Mucosa of gallbladder (tissue), 1 donor: ENCODE measurements at places on chromosomes 16 and 17. TPM values are rescaled to one million over a fixed set of nuclear protein-coding genes. Genes with fewer than 3 reads are reported as not detected.

GRCh38 chr17:80122026-80122575, 20.7 kb downstream of the GAA start:
- DNase-seq = no peak

GRCh38 chr17:17403899-17404576, 72.8 kb upstream of the MED9 start:
- DNase-seq = no peak

DNA sequence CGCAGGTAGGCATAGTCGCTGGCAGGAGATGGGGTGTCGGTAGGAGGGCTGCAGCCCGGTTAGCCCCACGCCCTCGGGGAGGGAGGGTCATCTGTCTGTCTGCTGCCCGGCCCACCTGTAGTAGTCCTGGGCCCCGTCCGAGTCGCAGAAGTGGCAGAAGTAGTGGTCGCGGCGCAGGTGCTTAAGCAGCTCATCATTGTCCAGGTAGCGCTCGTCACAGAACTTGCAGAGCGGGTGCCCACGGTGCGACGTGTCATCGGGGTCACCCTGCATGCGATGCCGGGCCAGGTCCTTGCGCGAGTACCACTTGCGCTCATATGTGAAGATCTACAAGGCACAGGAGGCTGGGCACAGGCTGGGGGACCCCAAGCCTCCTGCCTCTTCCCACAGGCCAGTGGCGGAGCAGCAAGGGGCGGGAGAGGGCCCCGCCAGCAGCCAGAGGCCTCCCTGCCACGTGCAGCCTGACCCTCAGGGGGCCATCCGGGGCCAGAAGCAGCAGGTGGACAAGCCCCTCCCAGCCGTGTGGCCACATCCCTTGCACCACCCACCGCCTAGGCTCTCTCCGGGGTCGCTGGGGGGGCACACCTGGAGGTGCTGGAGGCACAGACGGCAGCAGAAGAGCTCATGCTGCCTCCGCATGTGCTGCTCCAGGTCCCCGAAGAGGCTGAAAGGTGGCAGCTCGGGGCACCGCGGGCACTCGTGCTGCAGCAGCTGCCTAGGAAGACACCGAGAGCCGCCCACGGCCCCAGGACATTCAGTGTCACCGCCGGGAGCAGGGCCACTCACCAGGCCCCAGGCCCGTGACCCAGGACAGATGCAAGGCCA, 7.0 kb downstream of the ZNF598 start:
- DNase-seq = no peak

GRCh38 chr17:83047182-83047478, 32.3 kb upstream of the METRNL start:
- DNase-seq = no peak

DNA sequence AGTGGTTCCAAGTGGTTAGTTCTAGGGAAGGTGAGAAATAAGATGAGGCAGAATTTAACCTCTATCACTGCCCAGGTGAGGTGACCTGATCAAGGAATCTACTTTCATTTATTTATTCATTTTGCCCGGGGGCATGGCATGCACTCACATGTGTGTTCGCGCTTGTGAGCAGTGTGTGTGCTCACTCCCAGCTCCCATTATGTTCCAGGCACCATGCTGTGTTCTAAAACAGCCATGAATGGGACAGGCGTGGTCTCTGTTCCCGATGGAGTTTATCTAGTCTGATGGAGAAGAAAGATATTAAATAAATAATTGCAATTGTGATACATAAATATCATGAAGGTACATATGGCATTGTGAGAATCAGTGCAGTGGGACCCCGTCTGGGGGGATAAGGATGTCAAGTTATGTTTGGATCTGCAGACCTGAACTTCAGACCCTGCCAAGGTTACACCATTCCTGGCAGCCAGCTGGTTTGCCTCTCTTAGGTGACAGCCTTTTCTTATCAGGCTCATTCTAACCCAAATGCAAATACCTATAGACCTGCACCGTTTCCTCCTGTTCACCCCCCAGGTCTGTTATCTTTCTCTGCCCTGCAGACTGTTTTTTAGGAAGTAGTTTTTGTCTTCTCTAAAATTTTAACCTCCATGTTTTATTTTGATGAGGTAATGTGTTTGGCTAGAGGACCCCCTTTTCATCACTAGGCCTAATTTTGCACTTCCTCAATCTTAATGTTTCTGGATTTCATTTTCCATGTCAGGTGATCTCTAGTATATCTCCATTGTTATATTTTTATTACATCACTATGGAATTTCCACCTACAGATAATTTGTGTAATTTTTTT, 11.8 kb downstream of the CYB5B start:
- no peak for DNase-seq

- DNase-seq = no peak
Measured at GRCh38 chr16:12390644-12391043, 413.0 kb downstream of the CPPED1 start.

- DNase-seq = no peak
Measured at GRCh38 chr17:50855708-50856330, 10.3 kb downstream of the TOB1 start.

DNA sequence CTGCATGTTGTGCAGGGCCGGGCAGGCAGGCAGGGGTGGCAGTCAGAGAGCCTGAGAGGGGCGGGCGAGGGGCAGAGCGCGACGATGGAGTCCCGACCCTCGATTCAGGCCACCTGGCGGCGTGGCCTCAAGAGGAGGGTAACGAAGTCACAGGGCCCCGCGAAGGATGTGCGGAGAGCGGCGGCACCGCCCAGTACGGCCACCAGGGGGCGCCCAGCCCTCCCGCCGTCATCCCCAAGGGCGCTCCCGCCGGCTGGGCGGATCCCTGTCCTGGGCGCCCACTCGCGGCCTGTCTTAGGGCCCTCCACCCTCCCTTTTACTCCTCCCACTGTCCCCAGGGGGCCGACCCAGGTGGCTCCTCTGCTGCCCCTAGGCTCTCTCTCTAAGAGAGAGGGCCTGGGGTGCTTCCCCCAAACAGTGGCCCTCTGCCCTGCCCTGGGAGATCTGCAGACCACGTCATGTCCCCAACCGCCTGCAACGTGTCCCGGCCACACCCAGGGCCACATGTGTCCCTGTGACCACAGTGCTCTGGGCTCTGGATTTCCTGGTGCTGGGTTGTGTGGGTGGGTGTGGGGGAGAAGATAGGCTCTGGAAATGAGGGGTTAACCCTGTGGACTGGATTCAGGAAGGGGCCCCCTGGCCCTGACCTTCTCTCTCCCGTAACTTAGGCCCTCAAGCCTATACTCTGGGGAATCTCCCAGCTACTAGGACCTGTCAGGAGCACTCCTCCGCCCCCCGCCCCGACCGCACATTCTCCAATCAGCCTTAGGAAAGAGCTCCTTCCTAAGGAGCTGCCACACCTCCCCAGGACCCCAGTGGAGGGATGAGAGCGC, 5.9 kb downstream of the DPEP2 start:
- DNase-seq = peak; percentile 74

- no peak for DNase-seq
Measured at GRCh38 chr17:38590988-38591758, 14.6 kb downstream of the SRCIN1 start.

DNA sequence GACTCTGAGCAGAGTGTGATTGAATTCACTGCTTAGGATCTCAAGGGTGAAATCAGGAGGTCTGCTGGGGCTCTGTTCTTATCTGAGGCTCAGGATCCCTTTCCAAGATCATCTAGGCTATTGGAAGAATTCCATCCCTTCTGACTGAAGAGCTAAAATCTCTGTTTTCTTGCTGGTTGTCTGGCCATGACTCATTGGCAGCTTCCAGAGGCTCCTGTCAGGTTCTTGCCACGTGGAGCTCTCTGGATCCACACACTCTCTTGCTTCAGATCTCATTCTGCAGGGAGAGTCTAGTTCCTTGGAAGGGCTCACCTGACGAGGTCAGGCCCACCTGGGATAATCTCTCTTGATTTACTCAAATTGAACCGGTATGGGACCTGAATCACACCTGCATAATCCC, 930.7 kb downstream of the CDH8 start:
- DNase-seq = no peak

DNA sequence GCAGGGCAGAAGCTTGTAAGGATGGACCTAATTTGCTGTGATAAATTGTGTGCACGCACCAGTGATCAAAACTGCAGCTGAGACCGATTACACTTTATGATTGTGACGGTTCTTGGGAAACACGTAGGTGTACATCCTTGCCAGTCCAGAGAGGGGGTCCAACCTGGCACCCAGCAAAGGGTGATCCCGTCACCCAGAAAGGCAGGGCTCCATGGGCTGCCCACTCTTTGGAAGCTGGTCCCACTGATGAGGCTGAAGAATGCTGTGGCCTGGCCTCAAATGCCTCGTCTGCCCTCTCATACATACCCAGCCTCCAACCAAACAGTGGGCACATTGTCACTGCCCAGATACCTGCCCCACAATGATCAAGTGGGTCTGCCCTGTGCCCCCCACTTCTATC, 132.0 kb downstream of the C16orf78 start:
- no peak for DNase-seq

DNA sequence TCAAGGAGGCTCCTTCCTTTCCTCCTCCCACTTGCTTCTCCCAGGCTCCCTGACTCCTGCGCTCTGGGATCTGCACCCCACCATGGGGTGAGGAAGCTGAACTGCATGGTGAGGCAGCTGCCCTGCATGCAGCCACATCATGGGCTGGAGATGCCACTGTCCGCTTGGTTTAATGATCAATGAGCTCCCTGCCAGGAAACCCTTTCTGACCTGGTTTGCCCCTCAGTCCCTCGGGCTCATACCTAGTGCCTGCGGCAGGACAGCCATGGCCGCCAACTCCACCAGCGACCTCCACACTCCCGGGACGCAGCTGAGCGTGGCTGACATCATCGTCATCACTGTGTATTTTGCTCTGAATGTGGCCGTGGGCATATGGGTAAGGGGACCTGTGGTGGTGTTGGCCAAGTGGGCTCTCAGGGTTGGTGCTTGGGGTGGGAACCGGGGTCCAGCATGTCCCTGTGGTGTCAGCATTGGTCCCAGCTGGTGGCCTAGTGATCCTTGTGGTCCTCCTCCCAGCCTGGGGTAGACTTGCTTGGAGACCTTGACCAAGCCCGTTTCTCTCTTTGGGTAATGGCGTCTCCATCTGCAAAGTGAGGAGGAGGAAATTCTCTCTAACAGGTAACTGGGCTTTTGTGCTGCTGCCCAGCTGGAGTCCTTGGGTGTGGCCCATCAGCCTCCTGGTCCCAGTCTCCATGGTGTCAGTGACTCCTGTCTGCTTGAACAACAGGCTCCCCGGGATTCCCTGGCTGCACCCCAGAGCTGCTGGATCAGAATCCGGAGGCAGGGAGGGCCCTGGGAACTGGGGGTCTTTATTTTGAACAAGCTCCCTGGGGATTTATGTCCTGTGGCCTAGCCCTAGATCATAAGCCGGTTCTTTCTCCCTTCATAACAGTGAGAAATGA, at the start of gene SLC5A10:
Gene SLC5A10, plus strand, starts transcription at position 225 of the 902 bp plus-strand sequence. Its CDS starts 41 bp downstream, at position 266.
- no peak for DNase-seq

DNA sequence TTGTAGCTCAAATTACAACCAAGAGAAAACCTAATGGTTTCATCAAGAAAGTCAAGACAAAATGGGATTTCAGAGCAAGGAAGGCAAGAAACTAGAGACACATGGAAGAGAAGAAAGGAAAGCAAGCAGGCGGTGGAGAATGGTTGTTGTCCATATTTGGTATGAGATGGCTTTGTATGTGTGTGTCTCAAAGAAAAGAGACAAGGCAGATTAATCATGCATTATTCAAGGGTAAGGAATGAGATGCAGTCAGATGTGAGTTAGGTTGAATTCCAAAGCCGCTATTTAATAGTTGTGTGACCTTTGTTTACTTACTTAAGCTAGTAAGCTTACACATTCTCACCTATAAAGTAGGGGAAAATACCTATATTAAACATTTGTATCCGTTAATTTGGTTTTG, 1029.6 kb downstream of the CDH11 start:
- DNase-seq = no peak

DNA sequence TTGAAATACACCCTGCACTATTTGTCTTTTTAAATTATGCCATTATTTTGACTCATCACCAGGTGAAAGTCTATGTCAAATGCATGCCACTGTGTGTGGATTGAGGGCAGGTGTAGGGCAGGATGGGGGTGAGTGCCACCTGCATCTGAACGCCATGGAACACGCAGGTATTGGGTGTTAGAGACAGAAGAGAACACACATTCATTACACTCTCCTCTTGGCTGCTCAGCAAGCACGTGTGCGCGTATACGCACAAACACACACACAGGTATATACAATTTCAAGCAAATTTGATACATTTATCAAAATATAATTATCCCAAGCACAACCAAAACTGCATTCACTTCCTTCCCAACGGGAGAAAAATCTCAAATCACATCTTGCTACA, 268.9 kb downstream of the NTN1 start:
- DNase-seq = no peak

- no peak for DNase-seq
Measured at GRCh38 chr17:8175795-8176196, 384 bp downstream of the TMEM107 start.

The TNFRSF17 gene
- total RNA-seq = 0.46 TPM

The PMP22 gene
- 61.4 TPM for total RNA-seq

The SDR42E2 gene
- total RNA-seq = 0.26 TPM

The ASGR2 gene
- 45.5 TPM for total RNA-seq

The SLC4A1 gene
- 0.37 TPM for total RNA-seq
